ENCODE measurements at places on chromosomes 11 and 22.

- DNase-seq: no peak
These were observed 724 bp downstream of the ARFIP2 start for GRCh38 chr11:6480299-6480914.

GRCh38 chr22:50417411-50418210 is 57.2 kb downstream of the SBF1 start:
- no peak for DNase-seq

DNA sequence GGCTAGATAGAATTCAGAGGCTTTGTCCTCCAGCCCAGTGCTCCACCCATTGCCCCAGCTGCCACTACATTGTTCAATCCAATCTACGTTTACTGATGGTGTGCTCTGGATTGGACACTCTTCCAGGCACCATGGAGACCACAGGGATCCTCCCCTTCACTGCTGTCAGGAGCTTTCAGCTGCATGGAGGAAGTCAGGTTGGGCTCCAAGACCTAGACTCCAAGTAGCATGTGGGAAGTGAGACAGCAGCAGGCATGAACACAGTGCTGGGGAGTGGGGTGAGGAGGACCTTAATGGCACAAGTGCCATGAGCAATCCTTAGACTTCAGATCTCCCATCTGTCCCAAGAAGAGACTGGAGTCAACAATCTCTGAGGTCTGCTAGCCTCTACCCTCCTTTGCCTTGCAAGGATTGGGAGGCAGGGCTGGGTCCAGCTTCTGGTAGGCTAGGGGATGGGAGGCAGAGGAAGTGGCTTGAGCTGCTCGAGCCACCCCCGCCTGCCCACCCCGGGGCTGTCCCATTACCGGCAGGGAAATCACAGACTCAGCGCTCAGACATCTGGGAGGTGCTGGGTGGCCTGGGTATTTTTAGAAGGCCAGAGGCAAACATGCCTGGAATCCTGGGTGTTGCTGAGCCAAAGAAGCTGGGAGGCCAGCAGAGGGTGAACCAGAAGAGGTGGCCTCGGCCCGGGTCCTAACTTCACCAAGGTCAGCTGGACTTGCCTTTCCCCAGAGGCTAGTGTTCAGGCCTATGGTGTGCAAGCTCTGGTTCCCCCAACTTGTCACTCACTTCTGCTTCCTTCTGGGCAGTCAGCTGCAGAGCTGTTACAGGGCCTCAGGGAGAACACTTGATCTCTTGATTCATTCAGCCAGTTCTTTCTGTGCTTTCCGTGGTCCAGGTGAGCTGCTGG is 15.2 kb upstream of the FCHSD2 start:
- DNase-seq: no peak

DNA sequence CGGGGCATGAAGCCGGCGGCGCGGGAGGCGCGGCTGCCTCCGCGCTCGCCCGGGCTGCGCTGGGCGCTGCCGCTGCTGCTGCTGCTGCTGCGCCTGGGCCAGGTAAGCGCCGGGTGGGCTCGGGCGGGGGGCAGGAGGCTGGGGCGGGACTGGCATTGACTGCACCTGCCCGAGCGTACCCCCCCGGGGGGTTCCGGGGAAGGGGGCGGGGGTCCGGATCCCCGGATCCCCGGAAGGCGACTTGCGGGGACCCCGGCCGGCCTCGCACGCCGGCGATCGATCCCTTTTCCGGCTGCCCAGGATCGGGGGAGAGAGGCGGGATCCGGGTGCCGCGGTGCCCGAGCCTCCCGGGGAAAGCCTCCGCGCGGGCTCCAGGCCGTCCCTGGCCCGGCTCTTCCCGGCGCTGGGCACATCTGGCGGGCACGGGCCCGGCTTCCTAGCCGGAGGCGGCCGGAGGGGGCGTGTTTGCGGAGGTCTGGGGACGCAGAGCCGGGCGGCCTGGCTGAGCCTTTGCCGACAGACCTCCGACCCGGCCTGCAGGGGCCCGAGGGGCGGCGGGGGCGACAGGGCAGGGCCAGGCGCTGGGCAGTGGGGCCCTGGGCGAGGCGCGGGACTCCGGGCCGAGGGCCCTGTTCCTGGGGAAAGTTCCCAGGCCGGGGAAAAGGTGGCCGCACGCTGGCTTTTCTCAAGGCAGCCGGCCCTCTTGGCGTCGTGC is 705 bp downstream of the PTPRJ start:
- DNase-seq: no peak

Measured in stimulated activated CD8-positive, alpha-beta memory T cell treated with anti-CD3 and anti-CD28 coated beads, Interleukin-7, amount 100 ng/mL, for 1 hour (primary cell).